IMR-90 (cell line): ENCODE measurements at places on chromosomes 4 and X. TPM values are rescaled to one million over a fixed set of nuclear protein-coding genes. Genes with fewer than 3 reads are reported as not detected.
A peak's percentile ranks its signal among the peaks of the same experiment; 100 is the strongest.

GRCh38 chrX:107935664-107936433, 46.3 kb downstream of the TEX13B start:
- H3K27ac ChIP-seq = no peak overlapping the region
- DNase-seq = no peak
- no peak overlapping the region; the same call in 1 of the 2 replicates for H3K4me3 ChIP-seq
- no peaks in the 10 kb centered on the region for H3K4me1 ChIP-seq

DNA sequence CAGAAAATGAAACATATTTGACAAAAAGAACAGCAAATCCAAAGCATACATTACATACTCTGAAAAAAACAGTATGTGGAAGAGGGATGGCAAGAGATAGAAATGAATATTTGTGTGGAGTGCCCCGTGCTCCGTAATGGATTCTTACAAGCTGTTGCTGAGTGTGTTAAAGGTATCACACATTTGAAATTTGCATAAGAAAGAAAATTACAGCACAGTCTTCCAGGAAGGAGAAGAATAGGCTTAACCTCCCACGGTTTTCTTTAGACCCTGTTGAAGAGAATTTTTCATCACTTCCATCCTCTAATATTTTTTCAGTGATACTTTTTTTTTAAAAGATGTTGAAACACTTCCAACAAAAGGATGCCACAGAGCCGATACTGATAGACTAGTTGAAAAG, 1489.4 kb downstream of the RAPGEF2 start:
- H3K36me3 ChIP-seq = no peaks in the 10 kb centered on the region
- H3K27ac ChIP-seq = no peak overlapping the region
- H3K27me3 ChIP-seq = no peaks in the 10 kb centered on the region
- no peak for DNase-seq
- no peak overlapping the region for H3K4me3 ChIP-seq
- H3K4me1 ChIP-seq = no peaks in the 10 kb centered on the region

GRCh38 chrX:18692541-18692940, 14.9 kb upstream of the PPEF1 start:
- H3K27me3 ChIP-seq = peaks cover 3% of the 10 kb centered on the region; the same call in 1 of the 2 replicates
- H3K4me3 ChIP-seq = no peak overlapping the region
- no peak overlapping the region for H3K27ac ChIP-seq
- no peaks in the 10 kb centered on the region for H3K36me3 ChIP-seq
- DNase-seq = no peak

Gene VAMP7
- 39.1 and 58.3 TPM in 2 replicates for total RNA-seq

DNA sequence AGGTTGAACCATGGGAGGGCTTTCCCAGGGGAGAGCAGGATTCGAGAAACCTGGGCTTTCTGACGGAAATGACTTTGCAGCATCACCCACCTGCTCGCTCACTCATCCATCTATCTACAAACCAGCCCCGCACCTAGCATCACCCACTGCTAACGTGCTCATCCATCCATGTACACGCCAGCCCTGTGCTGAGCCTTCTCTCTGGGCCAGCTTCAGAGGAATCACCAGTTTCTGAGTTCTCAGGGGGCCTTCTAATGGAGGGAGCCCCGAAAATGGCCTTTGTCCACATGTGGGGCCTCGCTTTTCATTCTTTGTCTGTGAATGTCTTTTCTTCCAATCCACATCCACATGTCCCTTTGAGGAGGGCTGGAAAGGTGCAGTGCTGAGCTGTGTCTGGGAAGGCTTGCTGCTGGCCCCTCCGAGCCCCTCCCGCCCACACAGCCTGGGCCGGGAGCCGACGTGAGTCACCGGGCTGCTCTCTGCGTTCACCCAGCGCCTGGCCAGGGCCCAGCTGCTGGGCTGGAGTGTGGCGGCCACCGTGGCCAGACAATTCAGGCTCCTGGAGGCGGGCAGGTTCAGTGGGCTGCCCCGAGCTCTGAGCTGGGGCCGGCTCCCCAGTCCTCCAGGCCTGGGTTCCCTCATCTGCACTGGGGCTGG, 14.7 kb downstream of the SORCS2 start:
- H3K27ac ChIP-seq = peak overlapping the region; percentile 77
- no peaks in the 10 kb centered on the region for H3K36me3 ChIP-seq
- peaks cover 28% of the 10 kb centered on the region for H3K4me1 ChIP-seq
- DNase-seq = peak; percentile 90
- H3K27me3 ChIP-seq = no peaks in the 10 kb centered on the region

Gene TEC
- 0.54 and 1.1 TPM in 2 replicates for total RNA-seq

GRCh38 chr4:57013543-57014120, 34.9 kb downstream of the POLR2B start:
- H3K4me1 ChIP-seq = peaks cover 1% of the 10 kb centered on the region; the same call in 1 of the 2 replicates
- no peak overlapping the region for H3K4me3 ChIP-seq
- peak; percentile 29 for DNase-seq
- H3K27ac ChIP-seq = no peak overlapping the region
